ENCODE measurements at places on chromosomes 2 and 18.

GRCh38 chr18:66621816-66622576 lies 18.1 kb upstream of the CDH19 start:
- no peak for DNase-seq

GRCh38 chr2:162092658-162093556 lies 18.9 kb upstream of the DPP4 start:
- no peak for DNase-seq

DNA sequence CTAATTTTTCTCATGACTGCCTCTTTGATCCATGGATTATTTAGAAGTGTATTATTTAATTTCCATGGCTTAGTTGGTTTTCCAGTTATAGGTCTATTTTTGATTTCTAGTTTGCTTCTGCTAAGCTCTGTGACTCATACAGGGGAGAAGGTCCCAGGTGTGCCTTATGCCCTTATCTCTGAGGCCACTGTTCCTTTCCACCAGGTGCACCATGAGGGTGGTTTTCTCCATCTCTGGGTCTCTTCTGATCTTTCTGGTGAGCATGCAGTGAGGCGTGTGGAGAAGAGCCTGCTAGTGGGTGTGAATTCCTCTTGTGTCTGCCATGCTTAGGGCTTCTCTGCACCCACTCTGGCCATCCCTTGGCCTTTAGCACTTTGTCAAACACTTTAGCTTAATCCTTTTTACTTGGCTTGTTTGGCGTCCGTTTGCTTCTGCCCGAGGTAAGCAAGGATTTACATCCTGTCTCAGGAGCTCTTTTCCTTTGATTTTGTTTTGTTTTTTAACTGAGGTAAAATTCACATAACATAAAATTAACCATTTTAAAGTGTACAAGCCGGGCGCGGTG lies 129.8 kb upstream of the ARL4C start:
- no peak for DNase-seq

GRCh38 chr2:162480067-162480466 lies 136.1 kb downstream of the GCA start:
- no peak for DNase-seq

GRCh38 chr2:136997557-136997956 lies 232.2 kb downstream of the THSD7B start:
- DNase-seq, result no peak

GRCh38 chr2:45128580-45128997 lies 119.3 kb upstream of the SIX2 start:
- no peak for DNase-seq

GRCh38 chr2:80489717-80490116 lies 185.2 kb upstream of the LRRTM1 start:
- DNase-seq, result no peak

GRCh38 chr2:138711812-138712211 lies 68.4 kb downstream of the NXPH2 start:
- DNase-seq, result no peak

DNA sequence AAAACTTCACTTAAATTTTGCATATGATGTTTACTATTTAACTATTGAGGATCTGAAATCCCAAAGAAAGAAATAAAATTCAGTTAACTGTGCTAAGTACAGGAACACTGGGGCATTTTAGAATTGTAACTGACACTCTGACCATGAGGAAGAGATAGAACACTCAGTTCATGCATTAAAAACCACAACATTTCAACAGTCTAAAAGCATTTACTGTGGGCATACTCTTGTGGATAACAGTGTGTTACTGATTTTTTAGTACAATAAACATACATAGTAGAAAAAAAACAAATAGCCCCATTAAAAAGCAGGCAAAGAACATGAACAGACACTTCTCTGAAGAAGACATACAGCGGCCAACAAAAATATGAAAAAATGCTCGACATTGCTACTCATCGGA lies 1122.7 kb upstream of the PIK3C3 start:
- no peak for DNase-seq

DNA sequence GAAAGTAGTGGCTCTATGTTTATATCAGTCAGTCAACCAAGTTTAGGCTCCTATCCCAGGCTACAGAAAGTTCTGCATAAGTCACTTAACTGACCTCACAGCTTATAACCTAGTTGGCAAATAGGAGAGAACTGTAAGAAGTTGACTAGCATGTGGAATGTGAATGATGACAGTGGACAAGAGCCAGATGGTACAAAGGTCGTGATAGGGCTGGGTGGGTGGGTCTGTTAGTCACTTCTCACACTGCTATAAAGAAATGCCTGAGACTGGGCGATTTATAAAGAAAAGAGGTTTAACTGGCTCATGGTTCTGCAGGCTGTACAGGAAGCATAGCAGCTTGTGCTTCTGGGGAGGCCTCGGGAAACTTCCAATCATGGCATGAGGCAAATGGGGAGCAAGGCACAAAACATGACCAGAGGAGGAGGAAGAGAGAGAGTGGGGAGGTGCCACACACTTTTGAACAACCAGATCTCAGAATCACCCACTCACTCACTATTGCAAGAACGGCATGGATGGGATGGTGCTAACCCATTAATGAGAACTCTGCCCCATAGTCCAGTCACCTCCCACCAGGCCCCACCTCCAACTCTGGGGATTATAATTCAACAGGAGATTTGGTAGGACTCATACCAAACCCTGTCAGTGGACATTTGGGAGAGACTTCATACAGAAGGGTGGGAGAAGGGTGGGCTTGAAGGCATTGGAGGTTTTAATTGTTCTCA lies 68.8 kb downstream of the LTBP1 start:
- no peak for DNase-seq

GRCh38 chr2:176270100-176270750 lies 983 bp downstream of the MTX2 start:
- peak; percentile 12 for DNase-seq

- DNase-seq, result no peak
These were observed 33.5 kb upstream of the IL37 start for GRCh38 chr2:112877423-112877822.

GRCh38 chr2:68284896-68285295 lies 32.6 kb upstream of the PPP3R1 start:
- no peak for DNase-seq

GRCh38 chr2:105763076-105763475 lies 18.4 kb downstream of the NCK2 start:
- DNase-seq, result no peak

GRCh38 chr2:28683100-28683706 lies 68.4 kb upstream of the PPP1CB start:
- no peak for DNase-seq

DNA sequence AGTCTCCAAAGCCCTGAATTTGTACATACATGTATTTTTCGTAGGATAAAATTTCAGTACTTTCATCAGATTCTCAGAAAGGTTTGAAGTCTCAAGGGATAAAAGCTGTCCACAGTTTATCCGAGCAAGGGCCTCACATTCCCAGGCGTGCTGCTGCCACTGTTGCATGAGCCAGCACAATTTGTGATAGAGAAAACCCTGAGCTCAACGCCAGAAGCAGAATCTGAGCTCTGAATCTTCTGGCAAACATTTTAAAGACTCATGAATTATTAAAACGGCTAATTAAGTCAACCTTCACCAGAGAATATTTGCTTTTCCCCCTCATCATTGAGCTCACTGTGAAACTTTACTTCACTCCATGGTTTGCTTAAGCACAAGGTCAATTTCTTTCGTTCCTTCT lies 38.5 kb upstream of the STPG4 start:
- DNase-seq, result no peak

GRCh38 chr2:200466425-200467418 lies 43.1 kb downstream of the KCTD18 start:
- DNase-seq, result no peak

DNA sequence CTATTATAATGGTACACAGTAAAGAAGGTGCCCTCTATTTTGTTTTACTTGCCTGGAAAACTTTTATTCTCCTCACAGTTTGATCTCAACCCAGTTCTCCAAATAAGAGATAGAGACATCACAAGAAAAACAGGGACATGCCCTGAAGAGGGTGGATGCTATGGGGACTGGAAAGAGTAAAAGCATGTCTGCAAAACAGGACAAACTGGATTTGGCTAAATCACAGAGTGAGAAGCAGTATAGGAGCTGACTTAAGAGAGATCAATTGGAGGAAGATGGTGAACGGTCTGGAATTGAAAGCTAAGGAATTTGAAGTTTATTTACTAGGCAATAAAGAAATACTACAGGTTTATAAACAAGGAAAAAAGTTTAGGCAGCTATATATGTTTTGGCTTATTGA lies 33.0 kb downstream of the SP140L start:
- no peak for DNase-seq

DNA sequence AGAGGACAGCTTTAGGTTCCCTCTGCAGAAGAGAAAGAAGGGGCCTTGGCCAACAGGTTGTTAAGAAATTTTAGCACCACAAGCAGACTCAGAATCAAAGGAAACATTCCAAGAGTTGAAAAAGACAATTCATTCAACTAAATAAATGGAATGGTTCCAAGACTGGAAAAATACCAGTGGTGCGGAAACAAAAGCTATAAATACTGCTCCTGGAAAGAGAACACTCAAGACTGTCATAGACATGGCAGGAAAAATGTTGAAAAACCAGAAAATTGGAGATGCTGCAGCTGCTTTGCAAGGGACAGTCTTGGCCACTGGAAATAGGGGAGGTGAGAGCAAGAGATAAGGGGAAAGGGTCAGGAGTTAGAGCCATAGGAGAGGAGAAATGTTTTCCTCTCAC lies 312.7 kb upstream of the CYRIA start:
- DNase-seq, result no peak

DNA sequence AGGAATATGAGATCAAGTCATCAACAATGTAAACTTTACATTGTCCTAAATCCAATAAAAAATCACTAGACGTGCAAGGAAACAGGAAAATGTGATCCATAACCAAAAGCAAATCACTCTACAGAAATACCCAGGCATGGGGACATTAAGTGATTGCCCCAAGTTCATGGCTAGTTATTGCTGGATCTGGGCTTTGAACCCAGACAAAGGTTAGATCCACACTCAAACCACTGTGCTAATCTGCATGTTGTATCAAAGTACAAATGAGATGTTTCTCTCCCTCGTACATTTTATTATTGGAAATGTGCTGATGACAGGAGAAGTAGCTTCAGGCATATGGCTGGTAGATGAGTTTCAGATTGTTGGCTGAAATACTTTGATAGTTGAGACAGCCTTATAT lies 2.7 kb upstream of the ARL5A start:
- DNase-seq, result no peak

- no peak for DNase-seq
These were observed 31.5 kb downstream of the FBXO48 start for GRCh38 chr2:68435615-68436014.

DNA sequence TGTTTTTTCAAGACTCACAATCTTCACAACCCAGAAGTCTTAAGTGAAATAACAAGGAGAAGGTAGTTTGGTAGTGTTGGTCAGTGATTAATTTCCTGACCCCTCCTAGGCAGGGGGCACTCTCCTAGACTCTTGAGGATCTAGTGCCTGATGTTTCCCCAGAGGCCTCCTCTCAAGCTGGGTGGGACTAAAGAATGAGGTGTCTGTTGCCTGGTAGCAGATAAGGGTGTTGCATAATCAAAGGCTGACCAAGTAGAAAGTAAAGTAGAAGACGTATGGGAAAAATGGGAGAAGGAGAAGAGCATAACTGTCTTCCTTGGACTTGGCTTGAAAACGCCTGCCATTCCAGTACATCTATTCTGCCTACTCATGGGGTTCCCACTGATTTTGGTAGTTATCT lies 37.8 kb downstream of the VIT start:
- no peak for DNase-seq

DNA sequence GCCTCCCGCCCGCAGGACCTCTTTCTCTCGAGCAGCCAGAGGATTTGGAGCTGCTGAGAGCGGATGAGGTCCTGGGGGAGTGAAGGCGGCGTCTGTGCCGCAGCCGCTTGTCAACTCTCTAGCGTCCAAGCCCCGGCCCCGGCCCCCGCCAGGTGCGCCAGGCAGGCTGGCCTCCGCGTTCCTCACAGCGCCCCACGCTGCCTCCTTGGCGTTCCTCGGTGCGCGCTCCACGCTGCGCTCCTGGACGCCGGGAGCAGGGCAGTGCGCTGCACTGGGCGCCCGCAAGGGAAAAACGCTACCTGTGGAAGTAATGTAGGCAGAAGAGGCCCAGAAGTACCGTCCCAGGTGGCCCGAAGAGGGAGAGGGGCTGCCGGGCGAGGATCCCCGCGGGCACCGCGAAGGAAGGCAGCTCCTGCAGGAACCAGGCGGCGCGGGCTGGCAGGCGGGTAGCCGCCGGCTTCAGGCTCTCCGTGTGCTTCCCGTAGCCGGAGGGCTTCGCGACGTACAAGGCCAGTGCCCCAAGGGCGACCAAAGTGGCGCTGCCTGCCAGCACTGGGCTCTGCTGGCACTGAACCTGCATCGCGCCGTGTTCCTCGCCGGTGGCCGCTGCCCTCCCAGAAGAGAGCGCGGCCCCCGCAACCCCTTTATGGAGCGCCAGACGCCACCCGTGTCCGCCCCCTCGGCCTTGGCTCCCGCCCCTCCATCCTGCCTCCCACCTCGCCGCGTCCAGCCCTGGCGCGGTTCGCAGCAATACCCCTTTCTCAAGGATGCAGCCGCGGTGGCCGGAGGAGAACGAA lies at the start of gene SRD5A2:
Gene SRD5A2, minus strand, starts transcription at position 618 of the 797 bp plus-strand sequence. Its CDS starts 38 bp downstream, at position 580.
- DNase-seq, result no peak

DNA sequence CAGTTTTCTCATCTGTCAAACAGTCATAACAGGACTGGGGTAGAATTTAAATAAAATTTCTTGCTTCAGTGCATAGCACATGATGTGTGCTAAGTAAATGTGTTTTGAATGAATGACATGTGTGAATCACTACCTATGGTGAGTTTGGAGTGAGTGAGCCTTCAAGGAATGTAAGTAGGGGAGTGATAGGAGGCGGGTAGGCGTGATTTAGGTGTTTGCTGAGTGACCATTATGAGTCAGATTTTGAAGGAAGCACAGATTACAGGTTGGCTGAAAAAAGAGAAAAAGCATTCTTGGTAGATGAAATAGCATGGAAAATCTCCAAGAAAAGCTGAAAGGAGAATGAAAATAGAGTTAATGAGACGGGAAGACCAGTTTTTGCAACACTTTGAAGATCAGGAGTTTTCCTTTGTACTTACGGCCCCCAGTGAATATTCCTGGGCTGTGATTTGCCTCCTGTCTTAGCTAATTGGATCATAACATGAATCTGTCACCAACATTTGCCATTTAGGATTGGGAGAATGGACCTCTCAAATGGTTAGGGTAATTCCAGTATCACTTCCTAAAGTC lies 136.9 kb upstream of the GATA6 start:
- no peak for DNase-seq

GRCh38 chr2:11796190-11797171 lies 50.0 kb downstream of the LPIN1 start:
- DNase-seq, result no peak

GRCh38 chr18:39491408-39491807 lies 1925.8 kb upstream of the CELF4 start:
- no peak for DNase-seq

DNA sequence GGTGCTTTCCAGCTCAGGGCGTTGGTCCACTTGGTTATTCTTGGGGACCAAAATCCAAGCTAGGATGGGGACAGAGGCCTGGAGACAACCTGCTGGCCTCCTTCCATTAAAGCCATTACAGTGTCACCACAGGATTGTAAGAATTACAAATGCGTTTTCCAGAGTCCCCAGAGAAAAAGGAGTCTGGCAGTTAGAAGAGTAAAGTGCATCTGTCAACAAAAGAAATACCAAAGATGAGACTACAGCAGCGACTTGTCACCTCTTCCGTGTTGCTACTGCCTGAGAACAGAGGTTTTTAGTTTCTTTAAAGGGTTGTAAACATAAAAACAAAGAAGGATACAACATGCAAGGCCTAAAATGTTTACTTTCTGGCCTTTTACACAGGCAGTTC lies 235.7 kb downstream of the AGAP1 start:
- no peak for DNase-seq

Data from GM20000 (cell line).